Fibroblast of skin of scalp (primary cell): ENCODE measurements at places on chromosomes 7 and 10.
A peak's percentile ranks its signal among the peaks of the same experiment; 100 is the strongest.

GRCh38 chr10:24851629-24852028 lies 100.8 kb downstream of the PRTFDC1 start:
- peak; percentile 56 for DNase-seq

DNA sequence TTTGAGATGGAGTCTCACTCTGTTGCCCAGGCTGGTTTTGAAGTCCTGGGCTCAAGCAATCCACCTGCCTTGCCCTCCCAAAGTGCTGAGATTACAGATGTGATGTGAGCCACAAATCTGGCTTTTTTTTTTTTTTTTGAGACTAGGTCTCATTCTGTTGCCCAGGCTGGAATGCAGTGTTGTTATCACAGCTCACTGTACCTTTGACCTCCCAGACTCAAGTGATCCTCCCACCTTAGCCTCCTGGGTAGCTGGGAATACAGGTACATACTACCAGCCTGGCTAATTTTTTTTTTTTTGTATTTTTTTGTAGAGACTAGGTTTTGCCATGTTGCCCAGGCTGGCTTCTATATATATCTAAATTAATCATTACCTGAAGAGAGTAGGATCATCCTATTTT lies 62.4 kb downstream of the HIF1AN start:
- no peak for DNase-seq

GRCh38 chr10:123891144-123892071 lies at the start of gene CPXM2:
CPXM2 (minus strand) TSS chr10:123891807; CDS start chr10:123891659, 148 bp downstream.
- DNase-seq: peak; percentile 45

DNA sequence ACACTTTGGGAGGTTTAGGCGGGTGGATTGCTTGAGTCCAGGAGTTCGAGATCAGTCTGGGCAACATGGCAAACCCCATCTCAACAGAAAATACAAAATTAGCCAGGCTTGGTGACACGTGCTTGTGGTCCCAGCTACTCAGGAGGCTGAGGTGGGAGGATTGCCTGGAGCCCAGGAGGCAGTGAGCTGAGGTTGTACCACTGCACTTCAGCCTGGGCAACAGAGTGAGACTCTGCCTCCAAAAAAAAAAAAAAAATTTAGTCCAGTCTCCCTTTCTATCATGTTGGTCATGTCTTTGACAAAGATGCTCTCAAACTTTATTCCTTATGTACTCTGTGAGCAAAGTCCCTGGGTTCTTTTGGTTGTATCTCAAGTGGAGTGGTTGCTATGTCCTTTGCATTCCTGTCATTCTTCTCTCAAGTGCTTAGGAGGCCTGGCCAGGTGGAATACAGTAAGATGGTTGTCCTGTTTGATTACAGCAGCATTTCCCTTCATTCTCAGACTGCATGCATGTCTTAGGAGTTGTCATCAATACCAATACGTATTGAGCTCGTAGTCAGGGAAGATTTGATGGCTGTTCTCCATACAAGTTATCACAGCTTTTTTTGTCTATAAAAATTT lies 85.7 kb downstream of the MMRN2 start:
- DNase-seq: no peak

DNA sequence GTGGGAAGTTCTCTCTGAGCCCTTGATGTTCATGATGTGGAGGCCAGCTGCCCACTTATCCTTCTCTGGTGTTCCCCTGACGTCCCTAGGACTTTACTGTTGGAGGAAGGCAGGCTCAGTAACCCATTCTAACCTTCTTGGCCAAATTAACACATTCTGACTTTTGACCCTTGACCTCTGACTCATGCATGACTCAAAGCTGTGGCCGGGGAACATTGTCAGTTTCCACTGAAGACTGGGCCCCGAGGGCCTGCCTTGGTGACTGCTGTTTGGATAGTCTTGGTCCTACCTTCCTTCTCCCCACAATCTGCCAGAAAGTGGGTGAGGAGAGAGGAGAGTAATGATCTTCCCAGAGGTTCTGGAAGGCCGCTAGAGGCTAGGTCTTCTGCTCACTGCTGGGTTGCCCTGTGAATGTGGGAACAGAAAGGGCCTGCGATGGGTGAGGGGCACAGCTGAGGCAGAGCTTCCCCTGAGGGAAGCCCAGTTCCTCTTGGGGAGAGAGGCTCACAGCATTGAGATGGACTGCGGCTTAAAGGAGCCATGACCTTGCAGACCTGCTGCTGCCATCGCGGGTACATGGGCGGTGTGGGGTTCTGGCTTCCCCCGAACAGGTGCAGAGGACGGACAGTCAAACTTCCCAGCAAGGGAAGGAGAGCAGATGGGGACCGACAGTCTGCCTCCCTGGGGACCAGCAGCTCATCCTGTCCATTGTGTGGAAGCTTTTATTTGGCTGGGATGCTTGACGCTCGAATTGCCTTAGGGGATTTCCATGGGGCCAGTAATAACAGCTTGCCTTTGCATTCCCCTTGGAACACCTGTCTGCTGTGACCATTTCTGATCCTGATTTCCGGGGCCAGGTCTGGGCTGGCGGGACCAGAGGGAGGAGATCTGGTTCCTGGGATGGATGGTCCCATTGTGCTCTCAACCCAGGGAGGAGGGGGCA lies 43.8 kb downstream of the ADAMTS14 start:
- DNase-seq: peak; percentile 21
